Liver (tissue), 10 donors: ENCODE measurements at places on chromosomes 6 and 20. TPM values are rescaled to one million over a fixed set of nuclear protein-coding genes. Genes with fewer than 3 reads are reported as not detected.

CTCFL gene
- 0.08 TPM for total RNA-seq

PIGU gene
- 7.2 TPM for total RNA-seq

PRSS16 gene
- not detected for total RNA-seq

DNA sequence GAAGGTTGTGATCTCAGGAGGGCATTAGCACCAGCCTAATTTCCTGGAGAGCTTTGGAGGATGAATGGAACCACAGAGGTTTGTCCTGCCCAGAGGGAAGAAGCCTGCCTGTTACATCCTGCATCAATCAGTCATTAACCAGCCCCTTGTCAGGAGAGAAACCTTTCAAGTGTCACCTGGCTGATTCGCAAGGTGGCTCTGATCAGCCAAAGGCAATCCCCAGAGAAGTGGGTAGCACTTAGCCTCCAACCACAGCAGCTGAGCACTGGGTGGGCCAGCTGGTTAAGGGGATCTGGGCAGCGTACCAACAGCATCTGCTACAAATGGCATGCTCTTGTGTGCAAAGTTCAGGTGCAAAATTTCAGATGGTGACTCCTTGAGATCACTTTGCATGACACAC is 26.9 kb downstream of the ANKEF1 start:
- no peak for DNase-seq

GRCh38 chr6:53992522-53992921 is 118.7 kb upstream of the MLIP start:
- DNase-seq, result no peak

GRCh38 chr6:56368491-56368890 is 121.1 kb upstream of the COL21A1 start:
- DNase-seq, result no peak

HSPA12B gene
- 1.8 TPM for total RNA-seq

DNAAF9 gene
- 3.0 TPM for total RNA-seq

DNA sequence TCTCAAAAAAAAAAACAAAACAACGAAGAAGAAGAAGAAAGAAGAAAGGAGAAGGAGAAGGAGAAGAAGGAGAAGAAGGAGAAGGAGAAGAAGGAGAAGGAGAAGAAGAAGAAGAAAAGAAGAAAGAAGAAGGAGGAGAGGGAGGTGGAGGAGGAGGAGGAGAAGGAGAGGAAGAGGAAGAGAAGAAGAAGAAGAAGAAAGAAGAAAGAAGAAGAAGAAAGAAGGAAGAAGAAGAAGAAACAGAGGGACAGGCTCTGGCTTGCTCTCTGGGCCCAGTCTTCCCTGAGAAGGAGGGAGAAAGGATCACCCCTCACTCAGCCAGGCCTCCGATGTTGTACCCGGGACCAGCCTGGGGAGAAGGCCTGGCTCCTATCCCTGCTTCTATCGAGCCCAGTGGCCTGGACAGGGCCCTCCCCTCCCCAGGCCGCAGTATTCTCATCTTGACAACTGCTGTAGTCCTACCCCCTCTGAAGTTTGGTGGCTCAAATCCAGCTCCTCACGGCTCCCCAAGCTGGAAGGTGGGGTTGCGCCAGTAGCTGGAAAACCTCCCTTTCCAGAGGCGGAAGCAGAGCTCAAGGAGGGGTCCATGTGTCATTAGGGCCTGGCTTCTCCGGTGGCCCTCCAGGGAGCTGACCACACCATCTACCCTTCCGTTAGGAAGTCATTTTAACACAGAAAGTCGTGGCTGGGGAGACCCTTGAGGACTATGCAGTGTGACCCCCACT is 18.9 kb downstream of the C6orf132 start:
- no peak for DNase-seq

CDC25B gene
- total RNA-seq, result 4.4 TPM

GRCh38 chr20:35385733-35386132 is 26.0 kb downstream of the UQCC1 start:
- DNase-seq, result no peak

DNA sequence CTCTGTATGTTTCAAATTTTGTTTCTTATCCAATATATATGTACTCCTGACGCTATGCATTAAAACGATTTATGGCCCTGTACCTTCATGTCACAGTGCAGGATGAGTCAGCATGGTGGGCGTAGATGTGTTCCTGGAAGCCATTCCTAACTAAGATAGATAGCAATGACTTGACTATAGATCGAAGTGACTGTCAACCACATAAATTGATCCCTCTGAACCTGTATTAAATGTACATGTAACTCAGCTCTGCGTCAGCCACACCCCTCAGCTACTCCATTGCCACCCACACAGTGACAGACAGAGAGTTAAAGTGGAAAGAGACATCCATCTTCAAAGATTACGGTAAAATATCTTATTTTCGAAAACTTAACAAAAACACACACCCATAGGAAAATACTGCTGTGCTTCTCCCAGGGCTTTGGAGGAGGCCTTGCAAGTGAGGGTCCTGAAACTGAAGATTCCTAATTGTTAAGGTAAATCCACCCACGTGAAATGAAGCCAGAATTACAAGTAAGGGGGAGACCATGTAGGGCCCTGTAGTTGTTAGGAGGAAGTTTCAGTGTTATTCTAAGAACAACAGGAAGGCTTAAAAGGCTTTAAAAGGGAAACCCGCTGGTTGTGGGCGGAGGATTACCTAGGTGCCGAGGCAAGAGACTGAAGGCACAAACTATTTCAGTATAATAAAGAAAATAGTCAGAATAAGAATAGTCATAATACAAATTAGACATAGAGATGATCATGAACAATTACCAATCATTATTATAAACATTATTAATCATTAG is 10.3 kb upstream of the RAD21L1 start:
- peak; percentile 33 for DNase-seq

DNA sequence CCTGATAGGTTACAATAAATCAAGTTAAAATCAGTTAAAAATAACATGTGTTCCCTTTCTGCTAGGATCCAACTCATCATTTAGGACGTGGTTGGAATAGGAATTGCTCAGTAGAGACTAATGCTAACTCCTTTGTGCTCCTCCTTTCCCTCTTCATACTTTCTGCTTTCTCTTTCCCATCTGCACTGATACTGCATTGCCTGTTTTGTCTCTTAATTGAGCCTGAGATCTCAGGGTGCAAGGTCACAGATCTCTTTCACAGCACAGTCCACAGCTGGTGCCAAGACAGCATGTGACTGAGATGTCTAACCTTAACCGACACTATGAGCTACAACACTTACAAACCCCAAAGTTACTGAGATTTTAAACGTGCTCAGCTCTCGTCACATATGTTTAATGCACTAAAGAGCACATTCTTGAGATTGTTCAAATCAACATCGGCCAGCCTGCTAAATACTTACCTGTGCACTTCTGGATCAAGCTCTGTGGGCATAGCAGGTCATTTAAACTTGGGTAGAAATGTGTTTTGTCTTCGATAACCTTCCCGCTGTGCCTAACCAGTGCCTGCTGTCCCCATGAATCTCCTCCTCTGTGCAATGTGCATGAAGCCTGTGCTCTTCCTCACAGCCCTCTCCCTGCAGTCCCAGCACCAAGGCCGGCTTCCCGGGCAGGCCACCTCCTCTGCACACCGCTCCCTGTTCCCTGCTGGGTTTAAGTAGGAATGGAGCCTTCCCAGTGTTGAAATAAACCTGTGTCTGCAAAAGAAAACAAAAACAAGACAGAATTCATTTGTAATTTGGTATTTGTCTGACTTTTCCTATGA is 39.6 kb upstream of the AFDN start:
- DNase-seq, result no peak

GRCh38 chr6:24740861-24741260 is 21.9 kb upstream of the C6orf62 start:
- no peak for DNase-seq

DNA sequence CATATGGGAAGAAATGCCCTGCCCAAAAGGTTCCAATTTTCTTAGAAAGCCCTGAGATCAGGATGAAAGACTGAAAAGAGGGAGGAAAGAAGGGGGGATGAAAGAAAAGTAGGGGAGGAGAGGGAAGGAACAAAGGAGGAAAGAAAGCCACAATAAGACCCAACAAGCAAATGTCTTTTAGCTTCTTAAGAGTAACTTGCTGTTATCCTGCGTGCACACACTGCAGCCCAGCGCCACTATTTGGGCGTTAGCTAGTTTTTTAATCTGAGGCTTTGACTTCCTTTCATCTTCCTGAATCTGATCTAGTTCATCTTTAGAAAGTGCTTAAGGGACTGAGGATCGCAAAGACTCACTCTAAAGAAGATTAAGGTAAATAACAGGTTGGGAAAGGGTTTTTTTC is 77.4 kb upstream of the HDDC2 start:
- no peak for DNase-seq

DNA sequence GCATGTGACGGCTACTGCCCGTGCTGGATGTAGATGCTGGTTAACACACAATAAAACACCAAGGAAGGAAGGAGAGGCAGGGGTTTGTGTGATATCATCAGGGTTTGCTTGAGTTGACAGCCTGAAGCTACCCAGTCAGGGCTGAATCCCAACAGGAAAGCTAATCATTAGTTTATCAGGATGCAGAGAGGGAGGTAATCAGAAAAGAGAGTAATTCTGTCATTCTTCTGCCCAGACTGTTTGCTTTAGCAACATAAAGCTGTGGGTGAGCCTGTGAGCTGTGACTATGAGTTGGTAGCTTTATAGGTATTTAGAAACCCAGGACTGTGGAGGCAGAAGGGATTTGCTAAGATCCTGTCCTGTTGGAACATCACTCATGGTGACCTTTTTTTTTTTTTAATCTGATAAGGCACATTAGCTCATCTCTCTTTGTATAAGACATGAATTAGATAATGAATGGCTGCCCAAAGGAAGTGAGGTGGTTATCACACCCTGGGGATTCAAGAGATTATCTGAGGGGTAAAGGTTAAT is 79.3 kb downstream of the CAP2 start:
- no peak for DNase-seq

DNA sequence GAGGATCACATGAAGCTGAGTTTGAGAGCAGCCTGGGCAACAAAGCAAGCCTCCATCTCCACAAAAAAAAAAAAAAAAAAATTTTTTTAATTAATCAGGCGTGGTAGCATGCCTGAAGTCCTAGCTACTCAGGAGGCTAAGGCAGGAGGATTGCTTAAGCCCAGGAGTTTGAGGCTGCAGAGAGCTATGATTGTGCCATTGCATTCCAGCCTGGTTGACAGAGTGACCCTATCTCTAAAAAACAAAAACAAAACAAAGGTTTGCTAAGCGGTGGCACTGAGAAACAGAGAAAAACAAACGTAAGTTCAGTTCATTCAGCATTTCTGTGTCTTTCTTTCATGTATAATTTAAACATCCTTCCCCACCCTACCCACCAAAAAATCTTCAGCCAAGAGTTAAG is 78.4 kb downstream of the ANKS1A start:
- DNase-seq, result no peak

DNA sequence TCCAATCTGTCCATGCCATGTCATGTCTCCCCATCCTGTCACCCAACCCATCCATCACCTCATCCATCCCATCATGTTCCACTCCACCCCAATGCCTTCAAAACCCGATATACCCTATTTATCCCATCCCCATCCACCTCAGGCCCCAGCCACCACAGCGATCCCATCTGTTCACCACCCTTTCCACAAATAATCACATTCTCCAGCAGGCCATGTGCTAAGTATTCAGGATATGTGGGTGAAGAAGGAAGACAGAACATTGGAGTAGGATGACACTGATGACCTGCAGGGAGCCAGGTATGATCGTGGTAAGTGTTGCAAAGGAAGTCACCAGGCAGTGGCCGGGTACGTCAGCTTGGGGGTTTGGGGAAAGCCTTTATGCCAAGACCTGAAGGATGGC is 48.8 kb downstream of the NPEPL1 start:
- DNase-seq, result no peak

GRCh38 chr6:158879180-158879579 is 60.0 kb upstream of the EZR start:
- DNase-seq, result no peak

- DNase-seq, result no peak
These were observed 103.2 kb upstream of the PRDM1 start for GRCh38 chr6:105982761-105983540.

DNA sequence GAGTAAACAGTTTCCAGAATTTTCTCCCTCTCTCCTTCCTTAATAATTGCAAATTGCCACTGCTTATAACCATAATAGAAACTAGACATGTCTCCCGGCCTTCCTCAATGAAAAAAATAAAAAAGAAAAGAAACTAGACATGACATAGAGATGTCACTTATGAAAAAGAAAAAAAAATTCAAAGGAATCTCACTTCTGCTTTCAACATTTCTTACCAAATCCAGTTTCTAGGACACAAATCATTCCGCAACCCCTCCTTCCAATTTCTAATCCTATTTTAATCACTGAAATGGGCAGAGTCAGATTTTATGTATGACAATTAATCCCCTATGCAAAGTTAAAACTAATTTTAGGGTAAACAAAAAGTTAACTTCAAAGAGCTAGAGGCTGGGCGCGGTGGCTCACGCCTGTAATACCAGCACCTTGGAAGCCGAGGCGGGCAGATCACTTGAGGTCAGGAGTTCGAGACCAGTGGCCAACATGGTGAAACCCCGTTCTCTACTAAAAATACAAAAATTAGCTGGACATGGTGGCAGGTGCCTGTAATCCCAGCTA is 40.1 kb upstream of the EEF1A1 start:
- no peak for DNase-seq

GRCh38 chr20:22808628-22809027 is 224.3 kb upstream of the FOXA2 start:
- DNase-seq, result no peak

CASS4 gene
- 1.6 TPM for total RNA-seq

DNA sequence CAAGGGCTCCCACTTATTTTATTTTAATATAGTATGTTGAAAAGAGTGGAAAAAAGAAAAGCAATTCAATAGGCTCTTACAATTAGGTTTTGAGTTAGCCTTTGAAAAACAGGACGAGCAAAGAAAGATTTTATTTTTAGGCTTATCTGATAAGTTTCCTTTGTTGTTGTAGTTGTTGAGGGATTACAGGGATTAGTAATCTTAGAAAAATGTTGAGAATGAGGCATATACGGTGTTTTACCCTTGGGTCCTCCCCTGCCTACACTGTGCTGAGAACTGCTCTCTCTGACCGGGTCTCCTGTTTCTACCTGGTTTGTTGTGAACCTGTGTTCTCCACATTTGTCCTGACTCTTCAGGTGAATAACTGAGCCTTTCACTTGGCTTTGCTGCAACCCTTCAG is 16.7 kb downstream of the TRAPPC3L start:
- DNase-seq, result no peak
